ENCODE measurements at places on chromosomes 1 and 21.

GRCh38 chr1:186617926-186618325, 62.3 kb downstream of the PTGS2 start:
- DNase-seq: no peak

DNA sequence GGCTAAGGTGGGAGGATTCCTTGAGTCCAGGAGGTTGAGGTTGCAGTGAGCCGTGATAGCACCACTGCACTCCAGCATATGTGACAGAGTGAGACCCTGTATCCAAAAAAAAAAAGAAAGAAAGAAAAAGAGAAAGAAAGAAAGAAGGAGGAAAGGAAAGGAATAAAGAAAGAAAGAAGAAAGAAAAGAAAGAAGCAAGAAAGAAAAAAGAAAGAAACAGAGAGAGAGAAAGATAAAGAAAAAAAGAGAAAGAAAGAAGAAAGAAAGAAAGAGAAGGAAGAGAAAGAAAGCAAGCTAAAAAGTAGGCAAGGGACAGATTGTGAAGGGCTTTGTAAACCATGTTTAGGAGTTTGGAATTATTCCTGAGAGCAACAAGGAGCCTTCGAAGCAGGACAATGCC, 80.1 kb downstream of the MAB21L3 start:
- DNase-seq: no peak

- DNase-seq: no peak
These were observed 1.5 kb downstream of the RPS6KA1 start for GRCh38 chr1:26530895-26531598.

GRCh38 chr1:119885903-119886783, 10.2 kb downstream of the ADAM30 start:
- peak; percentile 64 for DNase-seq

DNA sequence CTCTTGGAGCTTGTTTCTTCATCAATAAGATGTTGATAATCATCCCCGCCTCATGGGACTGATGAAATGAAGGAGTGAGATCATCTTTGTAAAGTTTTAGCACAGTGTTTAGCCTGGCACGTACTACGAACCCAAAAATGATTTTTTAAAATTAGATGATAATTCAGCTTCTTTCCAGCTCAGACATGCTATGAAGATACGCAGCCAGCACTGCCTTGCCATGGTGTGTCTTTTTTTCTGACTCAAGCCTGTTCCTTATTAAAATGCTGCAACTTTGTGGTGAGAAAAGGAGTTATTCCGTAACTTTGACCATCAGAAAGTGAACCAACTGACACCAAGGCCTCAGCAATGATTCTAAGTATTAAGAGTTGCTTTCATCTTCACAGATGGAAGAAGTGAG, 269.0 kb downstream of the LTN1 start:
- DNase-seq: no peak
